ENCODE measurements at places on chromosomes 11 and 22.

GRCh38 chr22:23791738-23792645 lies 5.2 kb downstream of the SMARCB1 start:
- DNase-seq: no peak

DNA sequence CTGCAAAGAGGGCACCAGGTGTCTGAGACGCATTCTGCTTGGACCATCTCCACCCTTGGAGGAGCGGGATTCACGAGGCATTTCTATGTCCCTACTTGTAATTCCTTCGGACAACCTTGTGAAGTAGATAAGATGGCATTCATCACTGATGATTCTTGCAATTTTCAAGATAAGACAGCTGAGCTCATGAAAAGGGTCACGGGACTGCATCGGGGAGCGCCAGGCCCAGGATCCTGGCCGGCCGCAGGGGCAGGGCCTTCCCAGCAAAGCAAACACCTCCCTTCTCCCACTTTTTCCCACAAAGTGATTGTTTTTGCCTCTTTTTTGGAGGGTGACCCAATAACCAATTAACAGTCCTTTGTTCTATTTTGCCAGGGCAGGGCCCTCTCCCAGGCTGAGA lies 8.4 kb downstream of the LIF start:
- DNase-seq: no peak

DNA sequence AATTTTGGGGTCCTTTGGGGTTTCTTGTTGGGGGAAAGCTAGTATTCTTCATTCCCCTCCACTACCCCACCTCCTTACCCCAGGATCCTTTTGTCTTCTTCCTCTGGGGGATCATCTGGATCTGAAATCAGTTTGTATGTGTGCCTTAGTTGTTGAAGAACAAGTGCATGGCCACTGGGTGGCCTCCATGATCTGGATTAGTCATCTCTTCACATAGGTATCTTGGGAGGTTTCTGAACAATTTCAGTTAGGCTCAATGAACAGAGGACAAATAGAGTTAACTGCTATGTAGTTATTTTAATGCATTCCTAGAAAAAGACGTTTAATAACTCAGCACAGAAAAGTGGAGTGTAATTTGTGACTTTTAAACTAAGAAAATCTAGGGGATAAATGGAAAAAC lies 7.1 kb upstream of the VWA5A start:
- DNase-seq: no peak

GRCh38 chr11:74033046-74033445 lies 24.2 kb upstream of the UCP3 start:
- DNase-seq: no peak

DNA sequence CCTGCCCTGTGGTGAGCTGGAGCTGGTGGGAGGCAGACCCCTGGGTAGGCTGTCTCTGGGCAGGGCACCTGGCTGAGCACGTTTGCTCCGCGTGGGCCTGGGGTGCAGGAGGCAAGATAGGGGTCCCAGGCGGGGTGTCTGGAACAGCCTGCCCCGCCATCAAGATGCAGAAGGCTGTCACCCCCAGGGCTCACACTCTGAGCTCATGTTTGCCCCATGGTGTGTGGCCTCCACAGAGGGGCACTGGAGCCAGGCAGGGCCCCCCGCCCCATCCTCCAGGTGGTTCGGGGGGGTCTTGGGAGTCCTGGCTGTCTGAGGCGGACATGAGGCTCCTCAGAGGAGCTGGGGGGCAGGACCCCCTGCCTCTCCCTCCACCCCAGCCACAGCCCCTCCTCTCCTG lies 28.9 kb upstream of the CARS1 start:
- DNase-seq: no peak

DNA sequence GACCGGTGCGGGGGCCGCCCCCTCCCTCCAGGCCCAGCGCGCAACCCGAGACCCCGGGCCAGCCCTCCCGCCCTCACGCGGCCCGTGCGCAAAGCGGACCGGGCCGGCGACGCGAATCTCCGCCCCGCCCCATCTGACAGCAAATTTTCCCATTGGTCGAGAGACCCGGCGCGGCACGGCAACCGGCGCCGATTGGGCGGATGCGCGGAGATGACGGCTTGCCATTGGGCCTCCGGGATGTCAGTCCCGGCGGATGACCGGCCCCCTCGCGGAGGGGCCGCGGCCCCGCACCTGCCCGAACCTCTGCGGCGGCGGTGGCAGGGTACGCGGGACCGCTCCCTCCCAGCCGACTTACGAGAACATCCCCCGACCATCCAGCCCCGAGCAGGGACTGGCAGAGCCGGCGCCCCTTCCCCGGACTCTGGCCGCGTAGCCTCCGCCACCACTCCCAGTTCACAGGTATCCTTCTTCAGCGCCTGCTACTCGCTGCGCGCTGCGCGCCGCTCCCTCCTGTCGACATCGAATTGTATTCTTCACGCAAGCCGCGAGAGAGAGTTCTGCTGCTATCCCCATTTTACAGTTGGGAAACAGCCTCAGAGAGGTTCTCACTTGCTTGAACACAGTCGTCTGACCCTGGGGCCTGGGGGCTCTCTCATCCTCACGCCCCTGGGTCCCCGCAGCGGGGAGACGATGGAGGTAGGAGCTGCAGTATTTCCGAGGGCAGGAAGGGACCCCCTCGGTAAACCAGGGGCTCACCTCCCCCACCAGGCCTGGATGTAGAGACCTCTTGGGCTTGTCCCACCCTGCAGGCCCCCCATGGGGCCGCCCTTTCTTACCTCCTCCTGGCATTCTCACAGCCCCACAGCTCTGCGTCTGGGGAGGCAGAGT lies at the start of gene ARVCF:
Gene ARVCF (minus strand): TSS at position 90 of the 888 bp plus-strand sequence. CDS start 26,029 bp downstream, outside the sequence.
- peak; percentile 85 for DNase-seq
